Activated naive CD4-positive, alpha-beta T cell treated with Interleukin-2 at 50 U/mL for 16 hours (primary cell): ENCODE measurements at places on chromosomes 16 and 17.

DNA sequence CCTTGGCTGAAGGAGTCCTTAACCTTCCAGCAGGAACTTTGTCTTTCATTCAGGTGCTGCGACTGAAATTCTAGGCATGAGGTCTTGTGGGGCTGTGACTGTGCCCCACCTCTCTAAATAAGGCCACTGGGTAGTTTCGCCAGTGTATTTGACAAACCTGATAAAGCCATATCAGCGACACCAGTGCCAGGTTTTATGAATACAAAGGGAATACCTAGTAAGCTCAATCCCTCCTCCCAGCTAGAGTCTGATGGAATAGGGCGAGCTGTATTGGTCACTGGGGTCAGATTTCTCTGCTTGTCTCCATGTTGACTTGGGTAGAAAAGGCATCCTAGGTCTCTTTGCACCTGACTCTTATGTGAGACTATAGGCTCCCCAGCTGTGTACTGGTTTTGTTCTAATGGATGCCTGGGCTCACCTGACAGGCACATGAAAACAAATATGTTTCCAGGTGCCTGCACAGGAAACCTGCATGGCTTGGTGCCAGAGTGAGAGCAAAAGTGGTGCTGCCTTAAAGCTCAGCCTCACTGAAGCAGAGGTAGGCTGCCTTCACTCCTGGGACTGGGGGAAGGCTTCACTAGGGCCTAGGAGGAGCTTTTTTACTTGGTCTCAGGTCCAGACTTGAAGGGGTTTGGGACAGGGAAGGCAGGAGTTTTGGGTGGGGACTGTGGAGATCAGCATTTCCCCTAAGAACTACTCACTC lies 8.3 kb downstream of the SLC7A6 start:
- peak; percentile 42 for DNase-seq

DNA sequence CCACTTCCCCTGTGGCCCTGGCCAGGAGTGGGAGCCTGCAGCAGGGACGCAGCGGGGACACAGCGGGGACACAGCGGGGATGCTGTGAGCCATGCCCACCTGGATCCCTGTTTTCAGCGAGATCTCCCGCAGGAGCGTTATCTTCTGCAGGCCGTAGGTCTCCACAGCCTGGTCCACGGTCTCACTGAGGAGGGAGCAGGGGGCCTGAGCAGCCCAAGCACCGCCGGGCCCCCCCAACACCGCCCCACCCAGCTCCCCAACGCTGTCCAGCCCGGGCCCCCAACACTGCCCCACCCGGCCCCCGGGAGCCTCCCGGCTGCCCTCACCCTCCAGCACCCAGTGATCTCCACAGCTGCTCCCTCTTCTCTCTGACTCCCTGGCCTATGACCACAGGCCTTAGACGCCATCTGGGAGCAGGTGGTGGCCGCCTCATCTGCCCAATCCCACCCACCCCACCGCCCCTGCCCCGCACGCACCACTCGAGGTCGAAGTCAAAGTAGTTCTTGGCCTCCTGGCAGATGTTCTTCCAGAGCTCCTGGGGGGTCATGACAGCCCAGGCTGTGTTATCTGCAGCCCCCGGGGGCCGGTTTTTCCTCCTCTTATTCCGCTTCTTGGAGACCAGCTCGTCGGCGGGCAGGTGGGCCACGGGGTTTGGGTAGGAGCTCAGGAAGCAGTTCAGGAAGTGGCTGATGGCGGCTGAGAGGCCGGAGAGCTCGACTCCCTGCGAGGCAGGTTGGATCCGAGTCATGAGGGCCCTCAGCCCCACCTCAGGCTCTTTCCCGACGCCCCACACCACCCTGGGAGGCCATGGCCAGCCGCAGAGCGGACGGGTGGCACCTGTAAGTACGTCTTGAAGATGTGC lies 17.0 kb downstream of the CLUH start:
- no peak for DNase-seq

GRCh38 chr16:71920658-71921057 lies 25.3 kb downstream of the IST1 start:
- DNase-seq: no peak

GRCh38 chr16:85983064-85983463 lies 84.1 kb downstream of the IRF8 start:
- DNase-seq: no peak

DNA sequence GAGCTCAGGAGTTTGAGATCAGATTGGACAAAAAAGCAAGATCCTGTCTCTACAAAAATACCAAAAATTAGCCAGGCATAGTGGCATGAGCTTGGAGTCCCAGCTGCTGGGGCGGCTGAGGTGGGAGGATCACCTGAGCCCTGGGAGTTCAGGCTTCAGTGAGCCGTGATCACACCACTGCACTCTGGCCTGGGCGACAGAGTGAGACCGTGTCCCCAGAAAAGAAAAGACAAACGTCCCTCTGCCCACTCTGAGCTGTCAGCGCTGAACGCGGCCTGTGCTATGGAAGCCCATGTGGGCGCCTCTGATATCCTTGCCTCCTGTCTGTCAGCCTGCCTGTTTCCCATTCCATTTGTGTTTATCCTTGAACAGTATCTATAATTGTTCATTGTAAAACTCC lies 50.7 kb downstream of the FOXK2 start:
- DNase-seq: no peak

DNA sequence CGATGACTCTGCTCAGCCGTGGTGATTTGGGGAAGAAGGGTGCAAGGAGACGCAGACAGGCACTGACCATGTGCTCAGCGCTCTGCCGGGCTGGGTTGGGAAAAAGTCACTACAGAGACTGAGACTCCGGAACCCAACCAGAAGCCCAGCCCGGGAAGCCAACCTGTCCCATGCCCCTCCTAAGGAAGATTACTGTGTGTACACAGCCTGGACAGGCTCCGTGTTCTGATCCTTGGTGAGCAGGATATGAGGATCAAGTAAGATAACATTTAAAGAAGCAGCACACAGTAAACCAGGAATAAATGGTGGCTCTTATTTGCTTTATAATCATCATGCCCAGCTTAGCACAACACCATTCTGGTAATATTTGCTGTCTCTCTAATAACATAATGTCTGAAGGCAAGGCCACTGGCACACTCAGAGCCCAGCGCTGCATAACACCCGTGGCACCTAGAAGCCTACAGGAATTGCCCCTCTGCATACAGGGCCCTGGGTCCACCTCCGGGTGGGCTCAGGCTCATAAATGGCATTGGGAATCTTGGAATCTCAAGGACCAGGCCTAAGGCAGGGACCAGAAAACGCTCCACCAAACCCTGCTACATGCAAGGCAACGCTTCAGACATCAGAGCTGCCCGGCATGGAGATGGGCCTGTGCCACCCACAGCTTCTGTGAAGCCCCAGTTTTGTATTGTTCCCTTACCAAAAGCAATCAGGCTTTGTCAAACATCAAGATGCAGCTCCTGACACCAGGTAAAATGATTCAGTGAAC lies 113.5 kb downstream of the DYNLRB2 start:
- no peak for DNase-seq

DNA sequence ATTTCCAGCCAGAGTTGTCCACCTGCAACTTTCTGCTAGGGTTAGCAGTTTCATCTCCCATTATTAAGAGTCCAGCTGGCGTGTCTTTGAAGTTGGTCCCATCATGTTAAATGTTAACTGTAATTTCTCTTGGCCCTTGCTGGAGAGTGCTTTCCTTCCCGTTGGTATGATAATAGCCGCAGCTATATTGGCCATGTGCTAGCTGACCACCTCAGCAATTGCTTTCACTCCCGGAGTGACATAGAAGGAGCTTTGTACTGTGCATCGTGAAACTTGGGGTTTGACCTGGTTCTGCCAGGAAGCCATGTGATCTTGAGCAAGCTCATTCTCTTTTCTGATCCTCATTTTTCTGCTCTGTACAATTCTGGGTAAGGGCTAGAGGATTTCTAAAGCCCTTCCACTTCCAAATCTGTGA lies 81.0 kb upstream of the TBX2 start:
- no peak for DNase-seq

DNA sequence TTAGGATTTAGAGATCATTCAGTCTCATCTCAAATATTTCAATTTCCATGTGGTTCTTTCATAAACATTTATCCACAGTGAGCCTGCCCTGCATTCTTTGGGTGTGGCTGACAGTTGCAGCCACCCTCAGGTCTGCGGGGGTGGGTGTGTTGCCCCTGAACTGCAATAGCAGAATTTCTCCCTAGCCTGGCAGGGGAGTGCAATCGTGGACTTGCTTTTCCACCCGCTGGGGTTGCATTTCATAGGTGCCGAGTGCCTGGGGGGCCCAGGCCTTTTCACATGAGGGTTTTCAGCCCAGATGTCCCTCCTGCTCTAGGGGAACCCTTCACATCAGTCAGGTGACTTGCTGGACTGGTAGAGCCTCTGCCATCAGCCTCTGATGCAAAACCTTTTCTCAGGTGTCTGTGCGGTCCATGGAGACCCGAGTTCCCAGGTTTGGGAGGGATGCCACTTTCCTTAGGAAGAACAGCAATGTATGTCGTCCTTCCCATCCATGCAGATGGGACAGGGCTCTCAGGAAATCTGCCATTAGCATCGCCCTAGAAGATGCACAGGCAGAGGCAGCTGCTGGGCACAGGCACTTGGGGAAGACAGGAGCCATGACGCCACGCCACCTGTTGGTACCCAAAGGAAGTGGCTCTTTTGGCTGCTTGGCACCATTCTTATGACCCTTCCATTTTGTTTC lies 2.4 kb upstream of the USP36 start:
- peak; percentile 66 for DNase-seq

DNA sequence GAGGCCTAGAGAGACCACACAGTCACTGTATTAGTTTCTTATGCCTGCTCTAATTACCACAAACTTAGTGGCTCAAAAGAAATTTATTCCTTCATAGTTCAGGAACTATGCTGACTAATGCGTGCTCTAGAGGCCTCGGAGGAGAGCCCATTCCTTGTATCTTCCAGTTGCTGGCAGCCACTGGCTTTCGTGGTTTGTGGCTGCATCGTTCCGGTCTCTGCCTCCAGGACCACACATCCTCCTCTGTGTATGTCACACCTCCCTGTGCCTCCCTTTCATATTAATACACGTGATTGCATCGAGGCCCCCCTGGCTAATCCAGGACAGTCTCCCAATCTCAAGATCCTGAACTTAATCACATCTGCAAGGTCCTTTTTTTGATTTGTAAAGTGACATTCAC lies 16.9 kb upstream of the MYLK3 start:
- DNase-seq: no peak

- no peak for DNase-seq
Measured at GRCh38 chr17:65678546-65678945, 117.1 kb upstream of the AXIN2 start.

GRCh38 chr17:34713687-34714086 lies 134.3 kb downstream of the TMEM132E start:
- DNase-seq: no peak

DNA sequence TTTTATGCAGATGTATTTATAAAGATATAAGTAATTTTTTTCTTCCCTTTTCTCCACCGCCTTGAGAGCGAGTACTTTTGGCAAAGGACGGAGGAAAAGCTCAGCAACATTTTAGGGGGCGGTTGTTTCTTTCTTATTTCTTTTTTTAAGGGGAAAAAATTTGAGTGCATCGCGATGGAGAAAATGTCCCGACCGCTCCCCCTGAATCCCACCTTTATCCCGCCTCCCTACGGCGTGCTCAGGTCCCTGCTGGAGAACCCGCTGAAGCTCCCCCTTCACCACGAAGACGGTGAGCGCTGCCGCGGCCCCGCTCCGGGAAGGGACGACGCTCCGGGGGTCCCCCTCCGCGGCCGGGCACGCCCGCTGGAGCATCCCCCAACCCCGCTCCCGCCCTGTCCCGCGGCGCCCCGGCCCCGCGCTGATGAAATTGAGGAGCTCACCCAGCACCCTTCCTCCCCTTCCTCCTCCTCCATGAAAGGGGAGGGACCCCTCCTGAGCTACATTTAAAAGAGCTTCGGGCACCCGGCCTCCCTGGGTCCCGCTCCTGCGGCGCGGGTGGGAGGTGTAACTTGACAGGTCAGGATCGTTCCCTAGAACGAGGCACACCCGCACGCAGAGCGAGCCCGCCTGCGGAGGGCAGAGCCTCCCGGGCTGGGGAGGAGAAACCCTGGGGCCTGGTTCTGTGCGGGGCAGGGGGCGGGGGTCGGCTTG lies 706 bp downstream of the HLF start:
- peak; percentile 33 for DNase-seq

GRCh38 chr17:31366088-31366487 lies 25.4 kb upstream of the RAB11FIP4 start:
- no peak for DNase-seq

DNA sequence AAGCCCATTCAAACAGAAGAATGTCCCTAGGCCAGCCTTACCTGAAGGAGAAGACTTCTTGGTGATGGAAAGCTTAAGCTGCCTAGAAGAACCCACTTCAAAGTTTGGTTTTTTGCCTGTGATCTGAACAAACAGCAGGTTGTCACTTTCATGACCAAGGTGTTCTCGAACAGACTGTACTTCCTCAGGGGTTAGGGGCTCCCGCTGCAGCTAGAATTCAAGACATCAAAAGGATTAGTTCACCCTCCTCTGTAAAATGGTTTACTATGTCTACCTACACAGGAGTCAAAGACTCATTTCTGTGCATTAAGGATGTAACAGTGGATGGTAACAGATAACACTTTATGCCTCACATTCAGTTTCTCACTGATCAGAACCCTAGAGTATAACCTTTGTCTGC lies 13.2 kb downstream of the CIAPIN1 start:
- no peak for DNase-seq

DNA sequence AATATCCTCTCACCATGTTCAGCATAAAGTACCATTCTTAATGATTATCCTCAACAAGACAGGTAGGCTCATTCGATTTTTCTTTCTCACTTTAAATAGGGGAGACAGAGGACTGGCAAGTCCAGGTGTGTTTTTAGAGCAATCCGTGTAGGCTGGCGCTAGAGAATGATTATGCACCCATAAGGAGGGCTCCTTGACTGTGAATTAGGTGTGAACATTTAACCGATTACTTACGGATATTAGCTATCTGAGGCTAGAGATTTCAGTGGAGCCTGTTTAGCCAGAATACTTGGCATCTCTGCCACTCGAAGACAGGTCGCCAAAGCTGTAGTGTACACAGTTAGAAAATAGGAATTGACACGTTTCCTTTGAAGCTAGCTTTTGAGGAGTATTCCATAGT lies 1.9 kb downstream of the SEC14L1 start:
- DNase-seq: no peak

- no peak for DNase-seq
Measured at GRCh38 chr16:14223632-14224031, 152.5 kb downstream of the MRTFB start.

DNA sequence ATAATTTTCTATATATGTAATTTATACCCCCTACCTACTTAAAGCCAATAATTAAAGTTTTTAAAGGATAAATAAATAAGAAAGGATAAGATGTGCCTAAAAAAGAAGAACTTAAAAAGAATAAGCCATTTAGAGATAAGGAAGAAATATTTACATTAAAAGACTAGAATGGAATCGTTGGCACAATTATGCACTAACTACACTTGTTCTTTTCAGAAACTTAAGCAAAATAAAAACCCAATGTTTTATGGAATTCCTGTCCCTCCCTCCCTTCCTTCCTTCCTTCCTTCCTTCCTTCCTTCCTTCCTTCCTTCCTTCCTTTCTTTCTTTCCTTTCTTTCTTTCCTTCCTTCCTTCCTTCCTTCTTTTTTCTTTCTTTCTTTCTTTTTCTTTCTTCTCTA lies 4.5 kb upstream of the KRTAP4-6 start:
- no peak for DNase-seq
